ENCODE measurements at places on chromosomes 7 and 10.

DNA sequence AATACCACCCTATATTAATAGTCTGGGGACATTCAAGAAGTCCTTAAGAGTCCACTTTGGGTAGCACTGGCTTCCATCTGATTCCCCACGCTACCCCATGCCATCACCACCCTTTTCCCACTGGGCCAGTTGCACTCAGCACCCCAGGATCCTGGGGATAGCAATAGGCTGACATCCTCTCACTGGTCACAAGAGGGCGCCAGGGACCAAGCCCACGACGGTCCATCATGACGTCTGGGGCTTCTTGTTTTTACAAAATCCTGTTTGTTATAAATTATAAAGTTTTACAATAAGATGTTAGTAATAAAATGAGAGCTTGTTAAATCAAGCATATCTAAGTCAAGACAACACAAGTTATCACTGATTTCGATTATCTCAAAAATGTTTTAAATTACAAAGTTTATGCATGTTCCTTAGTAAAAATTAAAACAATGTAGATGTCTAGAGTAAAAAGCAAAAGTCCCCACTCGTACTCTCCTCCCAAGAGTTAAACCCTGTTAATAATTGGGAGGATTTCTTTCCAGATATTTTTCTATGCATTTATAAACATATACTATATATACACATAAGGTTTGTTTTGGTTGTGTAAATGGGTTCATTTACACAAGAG is 15.4 kb downstream of the GPNMB start:
- peak; percentile 66 for DNase-seq

GRCh38 chr10:117921421-117921820 is 125.3 kb downstream of the RAB11FIP2 start:
- DNase-seq = no peak

DNA sequence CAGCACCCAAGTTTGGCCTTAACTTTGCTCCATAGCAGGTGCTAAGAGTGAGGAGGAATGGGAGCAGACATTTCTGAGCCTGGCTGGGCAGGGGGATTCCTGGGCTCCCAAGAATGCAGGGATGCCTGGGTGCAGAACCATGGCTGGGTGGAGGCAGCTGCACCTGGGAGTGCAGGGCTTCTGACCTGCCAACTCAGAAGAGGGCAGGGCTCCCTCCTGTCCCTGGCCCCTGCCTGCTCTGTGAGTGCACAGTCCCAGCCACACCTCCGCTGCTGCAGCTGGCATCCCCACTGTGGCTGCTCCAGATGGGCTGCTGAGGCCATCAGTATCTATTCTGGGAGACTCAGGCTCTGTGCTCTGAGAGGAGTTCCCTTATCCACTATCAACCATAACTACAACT is 747.4 kb upstream of the VSTM2A start:
- DNase-seq = no peak

DNA sequence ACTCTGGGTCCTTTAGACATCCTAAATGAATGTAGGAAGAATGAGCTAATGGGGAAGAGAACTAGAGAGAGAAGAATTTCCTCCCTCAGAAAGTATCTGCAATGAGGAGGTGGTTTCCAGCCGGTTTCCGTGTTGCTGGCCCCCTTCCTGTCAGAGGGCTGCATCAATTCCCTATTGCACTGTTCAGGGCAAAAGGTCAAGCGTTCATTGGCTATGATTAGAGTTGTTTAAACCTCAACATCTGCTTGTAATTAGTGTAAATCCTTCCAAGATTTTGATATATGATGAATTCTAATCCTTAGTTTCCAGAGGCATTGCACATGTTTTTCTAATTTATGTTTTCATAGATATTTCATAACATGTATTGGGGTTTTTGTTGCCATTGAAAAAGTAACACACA is 107.3 kb upstream of the SGCE start:
- DNase-seq = no peak

All from stimulated activated effector memory CD8-positive, alpha-beta T cell treated with anti-CD3 and anti-CD28 coated beads, Interleukin-12 subunit alpha, Interleukin-12 subunit beta, amount 100 ng/mL, for 72 hours (primary cell).